Kidney epithelial cell (primary cell): ENCODE measurements at places on chromosomes 2 and 18.

- no peak for DNase-seq
Measured at GRCh38 chr2:226730481-226730880, 69.1 kb downstream of the IRS1 start.

GRCh38 chr18:46311491-46311890 is 207.3 kb downstream of the HAUS1 start:
- DNase-seq = no peak

- no peak for DNase-seq
Measured at GRCh38 chr2:86066007-86066578, 39.6 kb downstream of the POLR1A start.

DNA sequence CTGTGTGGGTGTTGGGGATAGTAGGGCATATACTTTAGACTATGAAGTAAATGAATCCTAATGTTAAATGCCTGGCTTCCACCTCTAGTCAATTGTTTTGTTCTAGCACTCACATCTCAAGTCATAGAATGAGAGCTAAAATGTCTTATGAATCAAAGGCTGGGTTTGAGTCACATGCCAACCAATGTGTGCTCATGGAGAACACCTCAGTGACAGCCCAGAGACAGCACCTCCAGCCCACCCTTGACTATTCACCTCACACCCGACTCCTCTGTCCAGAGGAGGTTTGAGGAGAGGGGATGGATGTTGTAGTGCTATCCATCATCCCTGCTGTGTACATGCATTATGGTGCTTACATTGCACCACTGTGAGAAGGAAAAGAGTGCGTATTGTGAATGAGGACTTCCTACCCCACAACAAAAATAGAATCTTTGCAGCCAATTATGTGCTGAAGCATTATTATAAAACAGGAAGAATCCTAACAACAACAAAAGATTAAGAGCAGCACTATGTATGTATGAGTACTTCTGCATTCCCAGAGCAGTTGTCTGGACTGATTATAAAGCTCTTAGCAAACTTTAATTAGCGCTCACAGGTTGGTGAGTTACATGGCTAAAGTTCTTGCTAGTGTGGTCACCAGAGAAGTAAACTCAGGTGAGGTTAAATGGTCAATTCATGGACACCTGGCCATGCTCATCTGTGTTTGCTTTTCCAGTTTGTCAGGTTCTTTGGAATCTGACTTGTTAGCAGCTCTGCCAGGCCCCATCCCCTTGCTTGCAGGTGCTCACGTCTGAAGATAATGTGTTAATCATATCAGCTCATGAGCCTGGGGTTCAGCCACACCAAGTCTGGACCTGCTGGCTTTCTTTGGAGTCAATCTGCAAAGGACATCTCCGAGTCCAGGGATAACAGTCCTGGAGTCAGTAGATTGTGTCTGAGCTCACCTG is 55.3 kb upstream of the NABP1 start:
- no peak for DNase-seq

DNA sequence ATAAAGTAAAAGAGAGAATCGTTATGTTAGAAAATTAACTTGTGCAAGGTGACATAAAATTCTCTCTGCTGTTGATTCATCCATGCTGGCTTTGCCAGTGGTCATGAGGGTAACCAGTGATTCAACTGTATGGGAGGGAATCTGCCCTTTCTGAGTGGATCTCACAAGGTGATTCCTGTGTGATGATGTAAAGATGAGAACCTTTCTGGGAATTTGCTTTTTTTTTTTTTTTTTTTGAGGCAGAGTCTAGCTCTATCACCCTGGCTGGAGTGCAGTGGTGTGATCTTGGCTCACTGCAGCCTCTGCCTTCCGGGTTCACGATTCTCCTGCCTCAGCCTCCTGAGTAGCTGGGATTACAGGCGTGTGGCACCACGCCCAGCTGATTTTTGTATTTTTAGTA is 23.3 kb downstream of the RAB31 start:
- peak; percentile 92 for DNase-seq

- no peak for DNase-seq
Measured at GRCh38 chr18:36757991-36758390, 70.8 kb downstream of the TPGS2 start.

- no peak for DNase-seq
Measured at GRCh38 chr2:73925033-73925704, 1.5 kb upstream of the DGUOK start.

- no peak for DNase-seq
Measured at GRCh38 chr18:79558933-79559416, 120.6 kb upstream of the CTDP1 start.

DNA sequence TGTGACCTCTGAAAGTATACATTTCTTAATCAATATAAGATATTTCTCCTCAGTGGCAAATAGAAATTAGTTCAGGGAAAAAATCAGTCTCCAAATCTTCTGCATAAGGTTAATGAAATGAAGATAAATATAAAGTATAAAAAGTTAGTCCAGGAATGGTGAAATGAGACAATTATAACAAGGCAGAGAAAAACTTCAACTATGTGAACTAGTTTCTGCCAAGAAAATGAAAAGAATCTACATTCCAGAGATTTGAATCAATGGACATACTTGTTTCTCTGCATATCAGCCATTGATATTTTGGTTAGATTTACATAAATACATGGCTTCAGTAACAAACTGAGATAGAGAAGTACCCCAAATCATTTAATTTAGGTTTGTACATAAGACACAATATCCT is 249.0 kb downstream of the EXOC6B start:
- DNase-seq = no peak

DNA sequence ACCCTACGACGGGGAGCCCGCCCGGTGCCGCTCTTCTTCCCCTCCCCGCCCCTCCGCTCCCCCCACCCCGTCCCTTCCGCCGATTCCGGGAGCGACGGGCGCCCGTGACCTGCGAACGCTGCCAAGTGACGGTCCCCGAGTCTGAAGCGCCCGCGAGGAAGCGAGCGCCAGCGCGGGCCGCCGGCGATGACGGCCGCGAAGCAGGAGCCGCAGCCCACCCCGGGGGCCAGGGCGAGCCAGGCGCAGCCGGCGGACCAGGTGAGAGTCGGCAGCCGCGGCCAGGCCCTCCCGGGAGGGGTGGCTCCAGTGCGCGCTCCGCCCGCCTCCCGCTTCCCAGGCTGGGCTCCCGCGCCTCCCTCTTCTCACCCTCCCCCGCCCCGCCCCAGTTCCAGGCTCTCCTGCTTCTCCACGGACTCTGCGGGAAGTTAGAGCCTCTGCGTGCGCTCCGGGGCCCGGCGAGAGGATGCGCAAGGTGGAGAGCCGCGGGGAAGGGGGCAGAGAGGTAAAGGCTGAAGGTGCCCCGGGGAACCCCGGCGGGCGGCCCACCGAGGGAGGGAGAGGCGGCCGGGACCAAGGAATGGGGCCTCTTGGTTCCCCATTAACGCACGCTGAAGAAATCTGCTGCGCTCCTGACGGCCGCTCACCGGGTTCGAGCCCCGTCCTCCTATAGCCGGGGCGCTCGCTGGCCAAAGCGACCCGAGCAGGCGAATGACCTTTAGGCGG is 719.5 kb downstream of the DPP10 start:
- DNase-seq = no peak

GRCh38 chr2:64770781-64771334 is 117.1 kb upstream of the SERTAD2 start:
- no peak for DNase-seq

- no peak for DNase-seq
Measured at GRCh38 chr2:59076079-59076619, 835.0 kb upstream of the FANCL start.

DNA sequence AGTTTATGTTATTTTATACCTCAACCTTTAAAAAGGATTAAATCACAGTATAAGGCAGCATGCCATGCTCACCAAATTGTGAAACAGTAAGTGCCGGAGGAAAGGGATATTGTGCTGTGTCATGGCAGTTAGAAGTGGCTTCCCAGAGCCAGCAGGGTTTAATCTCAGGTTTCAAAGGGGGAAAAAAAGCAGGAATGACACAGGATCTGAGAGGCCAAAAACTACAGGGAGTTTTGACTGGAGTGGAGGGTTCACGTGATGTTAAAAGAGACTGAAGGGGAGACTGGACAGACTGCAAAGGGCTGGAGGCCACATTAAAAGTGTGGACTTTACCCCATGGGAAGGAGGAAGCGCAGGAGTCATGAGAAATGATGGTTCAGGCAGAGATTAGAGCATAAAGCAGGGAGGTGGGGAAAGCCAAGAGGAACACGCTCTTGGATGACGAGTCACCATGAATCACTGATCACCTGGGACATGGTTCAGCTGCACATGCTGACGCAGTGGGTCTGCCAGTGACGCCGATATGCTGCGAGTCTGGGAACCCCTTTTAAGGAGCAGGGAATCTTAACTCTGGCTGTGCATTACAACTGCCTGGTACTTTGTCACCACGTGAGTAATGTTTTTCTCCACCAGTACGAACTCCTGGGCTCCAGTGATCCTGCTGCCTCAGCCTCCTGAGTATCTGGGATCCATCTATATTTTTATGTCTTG is 6.1 kb downstream of the CHMP1B start:
- peak; percentile 99 for DNase-seq

DNA sequence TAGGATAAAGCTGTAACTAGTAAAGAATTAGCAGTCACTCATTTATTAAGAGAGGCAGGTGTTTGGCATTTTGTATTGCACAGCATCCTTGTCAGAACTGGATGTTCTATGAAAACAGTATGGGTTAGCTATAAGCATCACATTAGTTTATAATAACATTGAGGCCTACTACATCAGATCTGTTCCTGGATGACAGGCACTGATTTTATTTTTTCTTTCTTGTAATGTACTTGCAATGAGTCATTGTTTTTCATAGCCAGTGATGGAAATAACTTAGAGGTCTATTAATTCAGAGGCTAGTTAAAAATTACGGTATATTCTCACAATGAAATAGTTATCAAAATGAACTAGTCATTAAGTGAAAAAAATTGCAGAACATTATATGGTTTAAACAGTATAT is 13.0 kb upstream of the RMDN2 start:
- DNase-seq = no peak

DNA sequence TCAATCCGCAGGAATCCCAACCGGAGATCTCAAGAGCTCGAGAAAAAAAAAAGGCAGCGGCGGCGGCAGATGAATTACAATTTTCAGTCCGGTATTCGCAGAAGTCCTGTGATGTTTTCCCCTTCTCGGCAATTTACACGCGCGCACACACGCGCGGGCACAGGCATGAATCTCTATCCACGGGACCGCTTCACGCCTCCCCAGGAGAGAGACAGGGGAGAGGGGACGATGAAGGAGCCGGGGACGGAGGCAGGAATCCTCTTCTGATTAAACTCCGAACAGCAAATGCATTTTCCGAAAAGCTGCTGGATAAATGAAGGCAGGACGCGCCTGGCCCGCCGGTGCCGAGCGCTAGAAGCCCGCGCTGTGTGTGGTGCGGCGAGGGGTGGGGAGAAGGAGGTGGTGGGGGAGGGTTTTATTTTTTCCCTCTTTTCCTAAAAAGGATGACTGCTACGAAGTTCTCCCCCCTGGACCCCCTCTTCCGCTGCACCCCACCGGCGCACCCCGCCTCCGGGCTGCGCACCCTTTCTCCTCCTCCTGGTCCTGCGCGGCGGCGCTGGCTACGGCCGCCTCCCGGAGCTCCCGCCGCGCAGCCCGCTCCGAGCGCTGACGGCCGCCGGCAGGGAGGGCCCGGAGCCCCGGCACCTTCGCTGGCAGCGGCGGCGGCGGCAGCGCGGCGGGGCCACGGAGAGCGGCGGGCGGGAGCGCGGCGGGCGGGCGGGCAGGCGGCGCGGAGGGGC is at the start of gene BCL2:
Gene BCL2, minus strand, starts transcription at position 387 of the 740 bp plus-strand sequence.
- DNase-seq = no peak

DNA sequence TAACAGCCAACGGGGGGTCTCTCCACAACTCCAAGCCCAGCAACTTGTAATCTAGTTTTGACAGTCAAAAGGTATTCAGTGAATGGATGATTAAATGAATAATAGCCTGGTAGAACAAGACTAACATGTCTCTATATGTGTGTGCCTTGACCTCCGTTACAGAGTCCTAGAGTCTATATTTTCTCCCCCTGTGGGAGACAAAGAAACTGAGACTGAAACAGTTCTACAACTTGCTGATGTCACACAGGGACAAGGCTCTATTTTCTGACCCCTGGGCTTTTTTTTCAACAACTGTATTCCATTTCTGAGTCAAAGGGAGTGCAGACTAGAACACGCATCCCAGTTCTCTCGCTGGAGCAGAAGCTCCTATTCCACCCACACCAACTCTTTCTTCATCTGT is 223.6 kb upstream of the AGAP1 start:
- no peak for DNase-seq

DNA sequence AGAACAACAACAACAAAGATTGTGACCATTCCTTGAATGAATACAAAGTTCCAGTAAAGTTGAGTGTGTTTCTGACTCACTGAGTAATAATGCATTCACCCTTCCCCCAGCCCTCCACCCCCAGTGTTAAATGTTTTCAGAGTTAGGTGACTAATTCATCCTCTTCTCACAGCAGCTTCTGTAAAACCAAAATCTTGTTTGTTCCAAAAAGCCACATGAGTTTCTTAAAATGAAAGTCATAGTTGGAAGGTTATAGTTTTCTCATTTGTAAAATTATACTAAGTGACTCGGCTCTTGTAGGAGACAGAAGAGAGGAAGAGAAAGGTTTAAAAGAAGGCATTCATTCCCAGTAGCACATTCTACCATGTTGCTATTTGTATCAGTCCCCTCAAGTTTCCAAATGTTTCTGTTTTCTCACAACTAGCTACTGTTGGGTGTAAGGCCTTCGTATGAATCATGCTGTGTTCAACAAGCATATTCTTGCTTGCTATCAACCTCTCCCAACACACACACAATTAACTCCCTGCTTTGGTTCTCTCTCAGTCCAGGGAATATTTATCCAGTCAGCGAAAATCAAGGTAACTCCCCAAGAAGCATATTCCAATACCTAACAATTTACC is 75.3 kb downstream of the MBD2 start:
- DNase-seq = peak; percentile 78

DNA sequence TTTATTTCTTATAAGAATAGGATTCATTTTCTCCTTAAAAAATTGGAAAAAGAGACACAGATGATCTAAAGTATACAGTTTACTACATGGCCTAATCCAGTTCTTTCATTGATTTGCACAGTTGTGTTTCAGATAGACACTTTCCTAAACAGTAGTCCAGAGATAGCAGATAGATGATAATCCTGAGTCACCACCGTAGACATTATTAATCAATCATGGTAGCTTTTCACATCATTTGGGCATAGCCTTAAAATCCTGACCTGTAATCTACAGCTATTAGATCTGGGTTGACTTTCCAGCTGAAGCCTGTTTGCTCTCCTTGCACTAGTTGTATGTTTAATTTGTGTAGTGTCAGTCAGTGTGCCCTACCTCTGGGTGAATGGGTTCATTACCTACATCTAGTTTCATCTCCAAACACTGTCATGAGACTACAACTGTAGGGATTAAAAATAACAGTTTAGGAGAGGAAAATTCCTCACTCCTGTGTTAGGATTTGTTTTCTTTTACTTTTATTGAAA is 14.1 kb downstream of the C18orf63 start:
- DNase-seq = no peak

GRCh38 chr2:215884451-215885087 is 128.8 kb downstream of the MREG start:
- DNase-seq = no peak

- DNase-seq = no peak
Measured at GRCh38 chr18:7117390-7118355, at the start of gene LAMA1. TSS of gene LAMA1 (minus strand) at chr18:7117797. CDS start at chr18:7117720, 77 bp downstream.

DNA sequence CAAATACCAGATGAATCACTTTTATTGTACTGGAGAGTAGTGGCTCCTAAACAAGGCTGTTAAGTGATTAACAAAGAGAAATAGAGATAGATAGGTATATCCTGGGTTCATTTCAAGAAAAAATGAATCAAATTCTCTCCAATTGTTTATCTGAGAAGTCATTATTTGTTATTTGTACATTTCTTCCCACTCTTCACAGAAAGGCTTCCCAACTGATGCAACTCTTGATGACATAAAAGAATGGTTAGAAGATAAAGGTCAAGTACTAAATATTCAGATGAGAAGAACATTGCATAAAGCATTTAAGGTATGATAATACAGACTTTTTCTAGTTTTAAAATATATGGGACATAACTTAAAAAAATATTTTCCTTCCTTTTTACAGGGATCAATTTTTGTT is 7.9 kb downstream of the SSB start:
- DNase-seq = no peak
